Mesendoderm (in vitro differentiated cells): ENCODE measurements at places on chromosomes 11 and 22.

- no peak for DNase-seq
- H3K4me1 ChIP-seq = no peaks in the 10 kb centered on the region
- H3K36me3 ChIP-seq = no peaks in the 10 kb centered on the region
- H3K27ac ChIP-seq = no peak overlapping the region
- no peak overlapping the region for H3K4me3 ChIP-seq
Observed at GRCh38 chr11:69287968-69288882, 5.7 kb upstream of the MYEOV start.

DNA sequence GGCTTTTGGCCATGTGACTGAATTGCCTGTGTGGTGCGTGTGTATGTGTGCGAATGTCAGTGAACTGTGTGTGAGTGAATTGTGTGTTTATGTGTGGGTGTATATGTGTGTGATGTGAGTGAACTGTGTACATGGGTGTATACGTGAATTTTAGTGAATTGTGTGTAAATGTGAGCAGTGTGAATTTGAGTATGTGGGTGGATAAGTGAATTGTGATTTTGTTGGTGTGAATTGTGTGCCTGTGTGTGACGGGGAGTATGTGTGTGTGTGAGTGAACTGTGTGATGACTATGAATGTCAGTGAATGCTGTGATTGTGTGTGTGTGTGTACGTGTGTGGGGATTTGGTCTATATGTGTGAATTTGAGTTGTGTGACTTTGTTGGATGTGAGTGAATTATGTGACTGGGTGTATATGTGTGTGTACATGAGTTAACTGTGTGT is 3.5 kb downstream of the DDTL start:
- no peak overlapping the region for H3K27ac ChIP-seq
- no peaks in the 10 kb centered on the region for H3K27me3 ChIP-seq
- no peaks in the 10 kb centered on the region for H3K4me1 ChIP-seq
- H3K36me3 ChIP-seq = peaks cover 9% of the 10 kb centered on the region

- H3K36me3 ChIP-seq = no peaks in the 10 kb centered on the region
- H3K4me3 ChIP-seq = no peak overlapping the region
- no peak overlapping the region for H3K27ac ChIP-seq
Observed at GRCh38 chr22:35928285-35928798, 100.3 kb downstream of the RBFOX2 start.

- DNase-seq = no peak
- no peak overlapping the region for H3K4me3 ChIP-seq
- no peaks in the 10 kb centered on the region for H3K36me3 ChIP-seq
Observed at GRCh38 chr11:17853280-17853679, 118.7 kb downstream of the KCNC1 start.

DNA sequence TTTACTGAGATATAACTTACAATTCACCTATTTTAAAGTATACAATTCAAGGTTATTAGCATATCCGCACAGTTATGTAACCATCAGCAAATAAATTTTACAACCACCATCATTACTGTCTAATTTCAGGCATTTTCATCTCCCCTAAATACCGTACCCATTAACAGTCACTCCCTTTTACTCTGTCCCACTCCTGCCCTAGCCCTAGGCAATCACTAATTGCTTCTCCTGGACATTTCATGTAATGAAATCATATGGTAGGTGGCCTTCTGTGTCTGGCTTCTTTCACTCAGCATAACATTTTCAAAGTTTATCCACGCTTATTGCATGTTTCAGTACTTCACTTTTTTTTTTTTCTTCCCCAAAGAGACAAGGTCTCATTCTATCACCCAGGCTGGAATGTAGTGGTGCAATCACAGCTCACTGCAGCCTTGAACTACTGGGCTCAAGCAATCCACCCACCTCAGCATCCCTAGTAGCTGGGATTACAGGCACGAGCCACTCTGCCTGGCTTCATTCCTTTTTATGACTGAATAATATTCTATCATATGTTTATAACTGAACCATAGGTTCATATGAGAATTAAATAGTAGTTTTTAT is 61.4 kb upstream of the CHRM4 start:
- H3K36me3 ChIP-seq = no peaks in the 10 kb centered on the region
- no peak overlapping the region for H3K27ac ChIP-seq
- H3K4me1 ChIP-seq = peaks cover 7% of the 10 kb centered on the region

DNA sequence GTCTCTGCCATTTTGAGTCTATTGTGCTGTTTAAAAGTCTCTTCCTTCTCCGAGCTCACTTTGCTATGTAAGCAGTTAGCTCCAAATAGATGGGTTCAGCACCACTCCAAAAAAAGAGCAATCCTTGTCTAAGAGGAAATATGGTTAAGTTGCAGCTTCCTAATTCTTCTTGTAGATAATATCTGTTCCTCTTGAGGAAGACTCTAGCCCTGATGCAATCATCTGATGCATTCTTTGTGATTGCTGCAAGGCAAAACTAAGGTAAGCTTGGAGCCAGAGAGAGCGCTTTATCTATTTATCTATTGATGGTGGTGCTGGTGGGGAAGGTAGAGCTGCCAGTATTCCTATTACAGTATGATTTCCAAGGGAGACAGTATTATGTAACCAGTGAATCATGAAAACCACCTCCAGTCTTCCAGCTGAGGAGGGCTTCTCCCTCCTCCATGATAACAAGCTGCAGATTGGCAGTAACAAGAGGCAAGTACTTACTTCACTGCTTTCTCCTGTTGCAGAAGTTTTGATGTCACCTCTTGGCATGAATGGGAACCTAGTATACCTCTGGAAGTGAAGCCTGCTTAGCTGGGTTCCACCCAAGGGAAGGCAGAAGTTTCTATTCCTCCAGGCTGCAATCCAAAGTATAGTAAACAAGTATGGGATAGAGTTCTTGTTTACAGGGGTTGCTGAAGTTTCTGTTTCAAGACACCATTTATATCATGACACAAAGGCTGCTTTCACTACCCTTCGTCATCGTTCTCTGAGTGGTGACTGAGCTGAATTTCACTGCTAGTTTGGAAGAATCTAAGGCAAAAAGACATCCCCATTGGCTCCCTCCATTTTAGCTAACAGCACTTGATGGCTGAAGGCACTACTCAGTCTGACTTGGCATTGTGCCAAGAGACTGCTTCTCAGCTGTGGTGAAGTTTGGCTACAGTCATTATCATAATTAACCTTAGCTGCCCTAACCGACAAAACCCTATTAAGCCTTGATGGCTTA is 49.7 kb downstream of the FDX1 start:
- no peaks in the 10 kb centered on the region for H3K4me1 ChIP-seq
- no peak overlapping the region for H3K27ac ChIP-seq
- no peak for DNase-seq
- H3K36me3 ChIP-seq = no peaks in the 10 kb centered on the region

- H3K27ac ChIP-seq = no peak overlapping the region
- no peaks in the 10 kb centered on the region for H3K4me1 ChIP-seq
- no peaks in the 10 kb centered on the region for H3K36me3 ChIP-seq
- no peak for DNase-seq
Observed at GRCh38 chr11:123371506-123372297, 58.4 kb upstream of the GRAMD1B start.

GRCh38 chr11:70440206-70440605 is 41.9 kb downstream of the CTTN start:
- H3K4me3 ChIP-seq = no peak overlapping the region
- no peak overlapping the region for H3K27ac ChIP-seq
- H3K36me3 ChIP-seq = peaks cover 8% of the 10 kb centered on the region
- no peaks in the 10 kb centered on the region for H3K4me1 ChIP-seq

DNA sequence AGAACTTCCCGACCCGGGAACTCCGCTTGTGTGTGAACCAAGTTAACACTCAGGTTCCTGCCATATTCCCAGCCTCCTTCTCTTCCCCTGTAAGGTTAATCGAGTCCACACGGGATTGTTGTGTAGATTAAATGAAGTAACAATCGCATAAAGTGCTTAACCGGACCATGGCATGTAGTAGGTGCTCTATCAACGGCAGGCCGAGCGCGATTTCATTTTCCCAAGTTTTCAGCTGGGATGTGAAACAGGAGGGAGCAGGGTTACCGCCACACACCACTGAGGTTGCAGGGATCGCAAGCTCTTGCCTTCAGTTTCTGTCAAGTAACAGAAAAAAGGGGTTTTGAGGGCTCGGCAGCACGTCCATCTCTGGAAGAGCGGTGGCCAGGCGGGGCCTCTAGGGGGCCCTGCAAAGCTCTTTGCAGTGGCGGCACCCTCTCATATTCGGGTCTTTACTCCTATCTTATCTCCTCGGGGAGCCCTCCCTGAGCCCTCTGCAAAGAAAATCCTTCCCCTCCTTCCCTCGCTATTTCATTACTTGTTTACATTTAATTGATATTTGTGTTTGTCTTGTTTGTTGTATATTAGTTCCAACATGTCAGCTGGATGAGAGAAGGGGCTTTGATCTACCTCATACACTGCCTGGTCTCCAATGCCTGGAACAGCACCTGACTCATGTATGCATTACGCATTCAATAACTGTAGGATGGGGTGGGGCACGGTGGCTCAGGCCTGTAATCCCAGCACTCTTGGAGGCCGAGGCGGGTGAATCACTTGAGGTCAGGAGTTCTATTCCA is 816 bp upstream of the PLEKHA7 start:
- peaks cover 13% of the 10 kb centered on the region for H3K27me3 ChIP-seq
- H3K36me3 ChIP-seq = no peaks in the 10 kb centered on the region
- peak overlapping the region; percentile 38 for H3K4me3 ChIP-seq
- no peaks in the 10 kb centered on the region for H3K4me1 ChIP-seq
- peak; percentile 73 for DNase-seq
- no peak overlapping the region for H3K27ac ChIP-seq

DNA sequence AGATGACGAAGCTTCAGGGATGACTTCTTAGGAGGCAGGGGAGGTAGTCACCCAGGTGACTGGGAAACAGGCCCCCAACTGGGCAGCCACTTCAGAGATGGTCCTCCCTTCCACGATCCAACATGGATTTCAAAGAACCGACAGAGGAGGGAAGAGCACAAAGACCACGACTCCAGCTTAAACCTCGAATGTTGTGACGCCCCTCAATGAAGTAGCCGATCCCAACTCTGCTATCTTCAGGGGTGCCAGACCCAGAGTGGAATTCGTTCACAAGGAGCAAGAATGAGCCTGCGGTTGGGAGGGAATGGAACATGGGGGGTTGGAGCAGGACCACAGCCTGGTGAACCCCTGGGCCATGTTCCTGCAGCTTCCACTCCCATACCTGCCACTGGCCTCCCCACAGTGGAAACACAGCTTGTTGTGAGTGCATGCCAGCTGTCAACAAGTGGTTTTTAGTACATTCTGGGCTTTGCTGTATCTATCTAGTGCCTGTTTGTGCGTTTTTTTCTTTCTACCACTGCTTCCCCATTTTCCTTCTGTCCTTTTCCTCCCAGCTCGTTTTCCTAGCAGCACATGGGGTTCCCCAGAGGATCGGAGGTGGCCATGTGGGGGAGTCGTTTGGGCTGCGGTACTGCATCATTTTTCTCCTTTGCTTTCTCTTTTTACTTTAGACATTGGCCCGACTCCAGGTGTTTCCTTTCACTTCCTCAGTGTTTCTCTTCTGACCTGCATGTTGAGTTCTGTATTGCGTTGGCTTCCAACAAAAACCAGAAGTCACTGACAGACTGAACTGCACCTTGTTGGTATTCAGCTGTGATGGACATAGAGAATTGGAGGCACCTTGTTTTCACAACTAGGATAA is 65.8 kb downstream of the MORC2 start:
- H3K4me1 ChIP-seq = no peaks in the 10 kb centered on the region
- H3K27ac ChIP-seq = no peak overlapping the region
- H3K27me3 ChIP-seq = no peaks in the 10 kb centered on the region

GRCh38 chr11:41784513-41785335 is 325.3 kb upstream of the LRRC4C start:
- no peak overlapping the region for H3K4me3 ChIP-seq
- H3K36me3 ChIP-seq = no peaks in the 10 kb centered on the region
- no peaks in the 10 kb centered on the region for H3K4me1 ChIP-seq
- no peak for DNase-seq
- H3K27me3 ChIP-seq = no peaks in the 10 kb centered on the region

- H3K27me3 ChIP-seq = no peaks in the 10 kb centered on the region
- no peak for DNase-seq
- no peaks in the 10 kb centered on the region for H3K36me3 ChIP-seq
- H3K27ac ChIP-seq = no peak overlapping the region
- H3K4me3 ChIP-seq = no peak overlapping the region
Observed at GRCh38 chr11:8085011-8085645, 4.1 kb downstream of the TUB start.

DNA sequence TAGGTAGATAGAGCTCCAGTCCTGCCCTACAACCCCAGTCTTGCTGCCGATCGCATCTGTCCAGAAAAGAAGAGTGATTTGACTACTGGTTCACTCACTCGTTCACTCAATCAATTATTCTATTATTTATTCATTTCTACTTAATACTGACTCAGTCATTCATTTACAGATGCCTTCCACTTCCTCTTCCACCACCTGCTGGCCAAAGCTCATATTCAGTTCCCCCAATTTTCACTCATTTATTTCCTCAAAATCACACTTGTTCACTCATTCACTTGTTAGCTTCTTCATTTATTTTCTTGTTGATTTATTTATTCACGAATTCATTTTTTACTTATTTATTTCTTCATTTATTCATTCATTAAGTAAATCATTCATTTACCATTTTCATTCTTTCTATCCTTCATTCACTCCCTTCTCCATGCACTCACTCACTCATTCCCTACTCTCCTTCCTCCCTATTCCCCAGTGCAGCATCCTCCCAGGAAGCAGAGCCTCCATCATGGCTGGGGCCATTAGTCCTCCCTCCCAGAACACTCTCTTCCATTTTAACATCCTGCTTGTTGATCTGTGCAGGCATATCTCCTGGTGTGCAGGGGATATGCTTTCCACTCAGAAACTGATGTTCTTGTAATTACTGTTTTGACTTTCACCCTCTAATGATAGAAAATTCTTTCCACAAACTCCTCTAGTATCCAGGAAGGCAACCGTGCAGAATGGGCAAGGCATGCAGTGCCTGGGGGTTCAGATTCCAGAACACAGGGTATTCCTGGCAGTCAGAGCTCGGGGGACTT is 281.0 kb downstream of the TENM4 start:
- H3K4me1 ChIP-seq = no peaks in the 10 kb centered on the region
- H3K27me3 ChIP-seq = no peaks in the 10 kb centered on the region
- no peaks in the 10 kb centered on the region for H3K36me3 ChIP-seq
- DNase-seq = no peak
- no peak overlapping the region for H3K4me3 ChIP-seq
- no peak overlapping the region for H3K27ac ChIP-seq

DNA sequence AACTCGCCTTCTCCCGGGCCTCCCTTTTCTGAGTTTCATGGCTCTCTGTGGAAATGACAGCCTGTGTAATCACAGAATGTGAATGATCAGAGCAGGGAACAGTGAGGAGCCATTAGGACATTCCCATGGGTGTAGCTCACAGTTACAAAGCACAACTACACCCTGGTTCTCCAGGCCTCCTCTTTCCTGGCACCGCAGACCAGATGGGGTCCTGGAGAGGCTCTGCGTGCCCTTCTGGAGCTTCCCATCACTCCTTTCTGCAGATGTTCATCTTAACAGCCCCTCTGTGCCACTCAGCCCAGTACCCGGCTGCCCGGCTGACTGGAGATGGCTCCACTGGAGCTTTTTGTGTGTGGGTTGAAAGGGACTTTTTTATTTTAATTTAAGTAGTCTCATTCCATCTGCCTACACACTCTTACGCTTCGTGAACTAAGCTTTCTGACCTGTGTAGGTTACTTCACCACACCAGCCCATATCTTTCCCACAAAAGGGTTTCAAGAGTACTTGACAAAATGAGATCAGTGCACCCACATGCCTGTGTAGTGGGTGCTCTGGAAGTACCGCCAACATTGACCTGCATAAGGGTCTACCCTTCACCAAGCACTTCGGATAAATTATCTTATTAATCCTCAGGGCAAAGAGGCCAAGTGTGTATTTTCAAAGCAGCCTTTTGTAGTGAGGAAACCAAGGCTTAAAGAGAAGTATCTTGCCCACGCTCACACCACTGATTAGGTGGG is 29.8 kb downstream of the SREBF2 start:
- H3K27me3 ChIP-seq = no peaks in the 10 kb centered on the region
- H3K4me3 ChIP-seq = no peak overlapping the region
- H3K27ac ChIP-seq = no peak overlapping the region
- peaks cover 3% of the 10 kb centered on the region for H3K36me3 ChIP-seq
